Left ventricle myocardium superior (tissue), 1 donor: ENCODE measurements at places on chromosomes 4 and X. TPM values are rescaled to one million over a fixed set of nuclear protein-coding genes. Genes with fewer than 3 reads are reported as not detected.

GRCh38 chr4:74159143-74159709, 1.3 kb downstream of the MTHFD2L start:
- no peak for DNase-seq

DNA sequence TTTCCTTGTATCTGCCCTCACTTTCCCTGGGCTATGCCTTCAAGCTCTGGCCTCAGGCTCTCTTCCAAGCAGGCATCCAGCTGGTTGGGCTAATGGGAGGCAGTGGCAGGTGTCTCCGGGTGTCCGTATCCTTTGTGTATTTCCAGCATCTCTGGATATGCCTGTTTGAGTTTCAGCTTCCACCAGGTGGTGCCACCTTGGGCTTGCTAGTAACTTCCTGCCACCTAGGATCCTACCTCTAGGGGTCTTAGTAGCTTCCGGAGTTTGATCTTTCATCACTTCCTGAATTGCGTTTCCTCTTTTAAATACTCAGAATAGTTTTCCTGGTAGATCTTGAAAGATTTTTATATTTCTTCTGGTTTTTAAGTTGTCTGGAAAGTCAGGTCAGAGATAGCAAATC, 23.2 kb upstream of the ANOS1 start:
- DNase-seq, result no peak

DNA sequence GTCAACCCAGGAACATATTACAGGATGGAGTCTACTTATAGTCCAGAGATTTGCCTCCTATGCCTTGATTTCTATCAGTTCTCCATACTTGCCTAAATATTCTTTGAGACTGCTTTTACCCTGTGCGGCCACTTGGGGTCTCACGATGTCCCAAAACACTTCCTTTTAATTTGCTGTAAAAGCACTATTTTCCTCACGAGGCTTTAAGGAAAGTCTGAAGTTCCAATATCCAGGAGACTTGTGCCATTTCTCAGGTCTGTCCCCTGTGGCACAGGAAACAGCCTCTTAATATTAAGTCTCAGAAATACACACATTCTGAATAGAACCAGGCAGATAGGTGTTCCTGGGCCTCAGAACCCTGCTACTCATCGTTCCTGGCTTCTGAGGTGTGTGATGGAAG, 142.9 kb downstream of the TMEM164 start:
- DNase-seq, result no peak

DNA sequence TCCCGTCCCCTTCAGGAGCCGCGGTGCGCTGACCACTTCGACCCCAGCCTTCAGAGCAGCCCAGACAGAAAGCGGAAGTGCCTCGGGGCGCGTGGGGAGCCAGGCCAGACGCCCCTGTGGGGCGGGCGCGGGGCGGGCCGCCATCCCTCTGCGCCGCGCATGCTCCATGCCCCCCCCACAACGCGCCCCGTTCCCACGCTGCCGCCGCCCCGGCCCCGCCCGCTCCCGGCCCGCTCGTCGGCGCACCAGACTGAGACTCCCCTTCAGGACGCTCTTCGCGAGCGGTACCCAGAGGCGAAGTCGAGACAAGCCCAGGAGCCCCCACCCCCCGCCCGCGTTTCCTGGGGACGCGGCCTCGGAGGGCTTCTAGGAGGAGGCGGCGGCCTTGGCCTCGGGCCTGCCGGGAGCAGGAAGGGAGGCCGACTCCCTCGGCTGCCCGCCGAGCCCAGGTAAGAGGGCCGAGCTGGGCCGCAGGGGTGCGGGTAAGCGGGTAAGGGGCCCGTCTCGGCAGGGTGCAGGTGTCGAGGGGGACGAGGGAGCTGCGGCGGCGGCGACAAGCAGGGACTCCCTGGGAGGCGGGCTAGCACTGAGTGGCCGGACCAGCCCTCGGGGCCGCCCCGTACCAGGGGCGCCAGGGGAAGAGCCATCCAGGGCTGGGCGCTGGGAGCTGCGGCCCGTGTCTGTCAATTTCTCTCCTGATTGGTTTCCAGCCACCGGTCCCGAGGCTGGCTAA, at the start of gene ZFP92:
ZFP92 (plus strand) TSS at position 218 of the 733 bp plus-strand sequence. CDS start 6,851 bp downstream, outside the sequence.
- DNase-seq, result peak; percentile 55

- DNase-seq, result no peak
Observed at GRCh38 chr4:32192363-32192762, 1472.2 kb downstream of the PCDH7 start.

- no peak for DNase-seq
Observed at GRCh38 chr4:167079762-167080161, 154.5 kb downstream of the SPOCK3 start.

- no peak for DNase-seq
Observed at GRCh38 chrX:20727447-20727846, 460.7 kb upstream of the RPS6KA3 start.

DNA sequence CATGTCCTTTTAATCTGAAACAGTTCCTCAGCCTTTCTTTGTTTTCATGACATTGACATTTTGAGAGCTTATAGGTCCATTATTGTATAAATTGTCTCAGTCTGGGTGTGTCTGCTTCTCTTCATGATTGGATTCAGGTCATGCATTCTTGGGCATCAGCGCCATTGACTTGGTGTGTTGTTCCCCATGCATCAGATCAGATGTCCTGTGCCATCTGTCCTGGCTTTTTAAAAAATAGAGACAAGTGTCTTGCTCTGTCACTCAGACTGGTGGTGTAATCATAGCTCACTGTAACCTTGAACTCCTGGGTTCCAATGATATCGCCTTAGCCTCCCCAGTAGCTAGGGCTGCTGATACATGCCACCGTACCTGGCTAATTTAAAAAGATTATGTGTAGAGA, 55.7 kb downstream of the TBC1D14 start:
- DNase-seq, result no peak

TAF7L gene
- total RNA-seq, result not detected

UTP14A gene
- 8.0 TPM for total RNA-seq
